ENCODE measurements at places on chromosomes 12 and 14.

DNA sequence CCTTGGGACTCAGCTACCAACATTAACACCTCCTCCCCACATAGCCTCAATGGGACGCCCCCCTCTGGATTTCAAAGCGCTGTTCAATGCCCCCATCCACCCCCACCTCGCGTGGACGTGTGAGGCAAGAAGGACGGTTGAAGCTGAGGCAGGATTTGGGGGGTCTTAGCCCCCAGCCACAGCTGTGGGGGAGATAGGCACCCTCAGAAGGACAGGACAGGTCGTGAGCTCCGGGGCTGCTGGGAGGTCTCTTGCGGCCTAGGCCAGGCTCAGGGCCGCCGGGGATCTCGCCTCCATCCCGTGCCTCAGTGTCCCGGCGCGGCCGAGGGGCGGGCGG is 8.3 kb upstream of the SP7 start:
- no peak for DNase-seq

- no peak for DNase-seq
These were observed 258.6 kb downstream of the MSRB3 start for GRCh38 chr12:65536876-65537681.

GRCh38 chr12:92466391-92467305 is 236.1 kb upstream of the PLEKHG7 start:
- DNase-seq: no peak

DNA sequence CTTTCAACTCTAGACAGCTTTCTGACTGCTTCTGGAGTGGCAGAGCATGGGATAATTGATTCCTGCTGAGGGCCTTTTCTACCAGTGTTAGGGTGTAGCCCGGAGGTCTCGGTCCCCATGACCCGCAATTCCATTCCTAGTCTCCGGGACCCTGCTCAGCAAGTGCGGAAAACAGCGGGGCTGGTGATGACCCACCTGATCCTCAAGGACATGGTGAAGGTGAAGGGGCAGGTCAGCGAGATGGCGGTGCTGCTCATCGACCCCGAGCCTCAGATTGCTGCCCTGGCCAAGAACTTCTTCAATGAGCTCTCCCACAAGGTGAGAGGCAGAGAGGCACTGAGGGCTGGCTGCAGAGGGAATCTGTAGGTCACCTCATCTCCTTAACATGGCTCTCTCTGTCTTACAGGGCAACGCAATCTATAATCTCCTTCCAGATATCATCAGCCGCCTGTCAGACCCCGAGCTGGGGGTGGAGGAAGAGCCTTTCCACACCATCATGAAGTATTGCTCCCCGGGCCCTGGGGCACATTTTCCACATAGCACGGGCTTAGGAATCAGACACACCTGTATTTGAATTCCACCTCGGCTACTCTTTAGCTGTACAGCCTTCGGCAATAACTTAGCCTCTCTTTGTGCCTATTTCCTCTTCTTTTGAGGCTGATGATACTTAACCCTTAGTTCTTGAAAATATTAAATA is 5.6 kb upstream of the GAPDH start:
- no peak for DNase-seq

DNA sequence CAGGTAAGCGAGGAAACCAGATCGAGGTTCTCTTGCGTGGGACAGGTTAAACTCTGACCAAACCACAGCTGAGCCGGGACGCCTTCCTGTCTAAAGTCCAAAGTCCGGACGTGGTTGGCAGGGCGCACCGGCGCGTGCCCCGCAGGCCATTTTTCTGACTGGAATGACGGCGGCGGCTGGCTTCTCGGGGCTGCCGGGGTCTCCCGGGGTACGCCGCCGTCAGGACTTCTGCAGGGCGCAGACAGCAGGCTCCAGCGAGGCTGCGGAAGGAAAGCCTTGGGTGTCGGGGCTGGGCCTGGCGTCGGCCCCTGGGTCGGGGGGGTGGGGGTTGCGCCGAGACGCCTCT is 32.8 kb downstream of the MIA2 start:
- DNase-seq: no peak

DNA sequence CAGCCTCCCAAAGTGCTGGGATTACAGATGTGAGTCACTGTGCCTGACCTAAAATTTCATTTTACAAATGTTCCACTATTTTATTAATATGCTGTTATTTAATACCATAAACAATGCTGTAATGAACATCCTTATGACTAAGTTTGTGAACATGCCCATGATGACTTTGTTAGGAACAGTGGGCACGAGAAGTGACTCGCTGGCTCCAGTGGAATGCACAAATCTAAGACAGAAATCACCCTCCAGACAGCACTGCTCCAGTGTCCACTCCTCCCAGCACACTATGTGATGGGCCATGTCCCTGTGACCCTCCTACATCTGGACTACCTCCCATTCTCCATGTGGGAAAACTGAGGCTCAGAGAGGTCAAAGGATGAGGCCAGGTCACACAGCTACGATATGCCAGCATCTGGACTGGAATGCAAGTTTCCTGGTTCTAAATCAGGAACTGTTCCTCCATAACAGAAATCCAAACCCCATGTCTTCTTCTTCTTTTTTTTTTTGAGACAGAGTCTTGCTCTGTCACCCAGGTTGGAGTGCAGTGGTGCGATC is 57.9 kb downstream of the GPR68 start:
- DNase-seq: no peak

GRCh38 chr12:117417004-117417403 is 55.6 kb upstream of the NOS1 start:
- no peak for DNase-seq

DNA sequence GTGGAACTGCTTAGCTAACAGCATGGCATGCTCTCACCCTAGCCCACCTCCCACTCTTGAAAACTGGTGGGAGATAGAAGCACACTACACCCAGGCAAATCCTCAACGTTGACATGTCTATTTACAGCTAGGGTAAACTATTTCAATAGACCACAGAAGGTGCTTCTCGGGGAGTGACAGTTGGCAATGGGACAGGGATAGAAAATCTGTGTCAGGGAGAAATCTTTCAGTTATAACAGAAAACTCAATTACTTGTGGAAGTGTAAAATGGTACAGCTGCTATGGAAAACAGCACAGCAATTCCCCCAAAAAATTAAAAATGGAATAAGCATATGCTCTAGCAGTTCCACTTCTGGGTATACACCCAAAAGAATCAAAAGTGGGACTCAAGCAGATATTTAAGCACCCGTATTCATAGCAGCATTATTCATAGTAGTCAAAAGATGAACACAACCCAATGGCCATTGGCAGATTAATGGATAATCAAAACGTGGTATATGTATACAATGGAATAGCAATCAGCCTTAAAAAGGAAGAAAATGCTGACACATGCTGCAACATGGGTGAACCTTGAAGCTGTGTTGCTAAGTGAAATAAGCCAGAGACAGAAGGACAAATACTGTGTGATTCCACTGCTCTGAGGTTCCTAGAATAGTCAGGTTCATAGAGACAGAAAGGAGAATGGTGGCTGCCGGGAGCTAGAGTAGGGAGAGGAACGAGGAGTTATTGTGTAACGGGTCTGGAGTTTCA is 92.5 kb downstream of the STAB2 start:
- no peak for DNase-seq

DNA sequence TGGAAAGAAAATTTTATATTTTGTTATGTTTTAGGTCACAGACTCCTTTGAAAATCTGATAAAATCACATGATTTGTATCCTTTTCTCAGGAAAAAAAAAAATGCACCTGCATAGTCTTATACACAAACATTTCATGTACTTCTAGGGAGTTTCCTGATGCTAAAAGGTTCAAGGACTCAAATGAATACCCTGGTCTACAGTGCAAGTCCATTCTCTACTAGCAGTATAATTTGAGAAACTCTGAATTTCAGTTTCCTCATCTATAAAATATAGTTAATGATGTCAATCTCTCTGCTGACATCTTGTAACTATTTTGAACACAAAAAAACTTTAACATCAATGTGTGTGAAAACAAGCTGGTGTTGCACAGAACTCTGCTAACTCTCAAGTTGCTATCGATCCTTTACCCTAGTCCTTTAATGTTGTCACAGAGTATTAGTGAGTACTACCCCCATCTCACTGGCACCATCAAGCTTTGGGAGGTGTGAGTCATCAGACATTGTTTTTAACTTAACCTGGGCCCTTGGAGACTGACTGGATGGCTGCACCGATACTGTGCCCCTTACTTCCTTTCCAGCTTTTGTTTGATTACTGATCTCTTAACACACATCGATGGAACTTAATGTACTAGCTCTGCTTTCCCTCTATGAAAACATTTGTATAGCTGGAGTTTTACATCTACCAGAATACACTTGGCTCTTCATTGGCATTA is 251.9 kb upstream of the SOX5 start:
- DNase-seq: no peak

- DNase-seq: no peak
These were observed 66.7 kb downstream of the SLC24A4 start for GRCh38 chr14:92389598-92390158.

DNA sequence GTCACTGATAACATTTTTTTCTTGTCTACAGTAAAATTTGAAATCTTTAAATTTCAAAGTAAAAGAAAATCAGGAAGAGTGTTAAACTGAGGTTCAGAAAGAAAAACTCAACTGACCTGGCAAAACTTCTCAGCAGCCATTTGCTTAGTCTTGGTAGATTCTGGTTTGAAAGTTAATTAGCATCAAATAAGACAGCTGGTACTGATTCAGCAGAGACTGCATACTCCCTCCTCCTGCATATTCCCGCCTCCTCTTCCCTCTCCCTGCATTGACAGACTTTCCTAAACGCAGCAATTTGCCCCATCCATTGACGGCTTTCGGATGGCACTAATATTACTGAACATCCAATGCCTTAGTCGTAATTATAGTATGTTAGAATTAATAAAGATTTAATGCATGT is 520.8 kb downstream of the FLRT2 start:
- no peak for DNase-seq

- DNase-seq: no peak
These were observed 14.1 kb upstream of the SERPINA6 start for GRCh38 chr14:94337274-94337673.

- DNase-seq: no peak
These were observed 101.3 kb downstream of the SLC6A15 start for GRCh38 chr12:84811291-84811690.

DNA sequence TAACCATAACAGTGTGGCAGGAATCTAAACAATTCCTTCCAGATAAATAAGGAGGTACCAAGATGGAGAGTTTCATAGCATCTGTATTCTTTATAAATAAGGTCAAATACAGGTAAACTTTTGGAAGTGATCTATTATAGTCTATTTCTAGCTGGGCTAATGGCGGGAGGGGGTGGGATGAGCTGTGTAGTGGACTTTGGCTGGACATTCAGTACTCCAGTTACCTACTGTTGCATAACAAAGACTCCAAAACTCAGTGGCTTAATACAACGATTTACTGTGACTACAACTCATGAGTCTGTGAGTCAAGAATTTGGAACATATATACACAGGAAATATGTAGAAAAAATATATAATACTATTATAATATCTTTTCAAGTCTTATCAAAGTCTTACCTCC is 496.1 kb downstream of the BCL11B start:
- DNase-seq: no peak

GRCh38 chr12:117000316-117000715 is 89.6 kb downstream of the FBXW8 start:
- DNase-seq: no peak

- DNase-seq: no peak
These were observed 337.7 kb downstream of the TMEM121 start for GRCh38 chr14:105864116-105864515.

GRCh38 chr14:31879661-31880348 is 197.3 kb upstream of the ARHGAP5 start:
- DNase-seq: no peak

Data from T-cell (primary cell).